ENCODE measurements at places on chromosomes 4 and X.

- no peak for DNase-seq
These were observed 78.6 kb downstream of the NAP1L3 start for GRCh38 chrX:93594780-93595179.

GRCh38 chr4:127698789-127699200, 31.4 kb upstream of the SLC25A31 start:
- no peak for DNase-seq

GRCh38 chr4:144090744-144091143, 49.8 kb downstream of the GYPA start:
- no peak for DNase-seq

GRCh38 chr4:101104312-101105052, 242.8 kb downstream of the PPP3CA start:
- no peak for DNase-seq

GRCh38 chrX:54921427-54922021, 900 bp downstream of the TRO start:
- no peak for DNase-seq

DNA sequence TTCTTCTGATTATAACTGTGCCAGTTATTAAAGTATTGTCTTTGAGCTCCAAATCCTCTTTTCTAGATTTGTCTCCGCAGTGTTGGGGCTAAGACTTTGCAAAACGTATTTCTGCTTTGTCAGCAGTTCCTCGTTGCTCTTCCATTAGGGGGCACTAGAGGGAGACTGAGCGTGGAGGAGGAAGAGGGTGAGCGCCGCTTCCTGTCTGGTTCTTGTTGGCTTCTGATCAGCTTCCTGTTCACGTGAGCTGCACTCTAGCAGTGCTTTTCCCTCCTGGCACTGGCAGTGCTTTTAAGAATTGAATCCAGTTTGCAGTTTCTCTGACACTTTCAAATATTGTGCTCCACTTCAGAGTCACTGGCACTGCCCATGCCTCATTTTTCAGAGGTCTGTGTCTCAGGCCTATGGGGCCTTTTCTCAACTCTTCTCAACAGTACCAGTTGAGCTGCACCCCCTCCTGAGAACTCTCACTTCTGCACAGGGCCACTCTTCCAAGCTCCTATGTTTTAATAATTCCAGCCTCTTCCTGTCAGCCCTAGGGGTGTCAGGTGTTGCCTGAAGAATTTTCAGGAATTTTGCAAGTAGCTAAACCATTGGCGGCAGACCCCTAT, 54.4 kb upstream of the LCORL start:
- DNase-seq: peak; percentile 60

GRCh38 chrX:29587107-29587506, 628.3 kb upstream of the MAGEB2 start:
- no peak for DNase-seq

DNA sequence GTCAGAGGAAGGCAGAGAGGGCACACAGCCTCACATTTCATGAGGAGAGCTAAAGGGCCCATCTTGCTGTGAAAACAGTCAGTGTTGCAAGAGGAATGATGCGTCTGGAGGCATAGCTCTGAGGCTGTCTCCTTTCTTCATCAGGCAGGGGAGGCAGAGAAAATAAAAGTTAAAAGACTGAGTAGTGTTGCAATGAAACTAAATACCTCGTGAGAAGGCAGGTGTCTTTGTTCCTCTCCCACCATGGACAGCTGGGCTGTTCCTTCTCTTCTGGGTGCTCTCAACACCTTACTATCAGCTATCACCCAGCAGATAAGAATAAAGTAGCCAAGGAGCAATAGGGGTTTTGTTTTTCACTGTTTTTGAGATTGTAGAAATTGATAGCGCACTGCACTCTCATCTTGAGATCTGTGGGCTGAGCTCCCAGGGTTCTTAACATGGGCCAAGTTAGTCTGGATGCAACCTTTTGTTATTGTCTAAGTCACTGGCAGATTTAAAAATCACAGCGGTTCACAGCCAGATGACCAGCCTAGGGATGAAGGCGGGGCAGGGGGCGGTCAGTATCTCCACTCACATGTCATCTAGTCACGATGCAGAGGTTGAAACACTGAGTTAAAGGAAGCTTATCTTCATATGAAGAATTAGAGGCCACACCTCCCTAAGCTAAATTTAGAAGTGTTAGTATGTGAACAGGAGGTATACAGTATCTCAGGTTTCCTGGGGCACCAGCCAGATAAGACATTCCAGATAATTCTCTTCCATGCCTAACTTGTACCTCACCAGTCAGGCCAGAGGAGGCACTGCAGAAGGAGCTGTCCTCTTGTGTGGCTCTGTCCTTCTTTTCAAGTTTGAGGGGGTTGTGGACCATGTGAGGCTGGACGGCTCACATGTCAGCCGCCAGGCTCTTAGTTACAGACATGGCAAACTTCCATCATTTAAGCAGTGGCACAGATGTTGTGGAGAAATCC, 36.9 kb downstream of the PARM1 start:
- DNase-seq: no peak

- DNase-seq: peak; percentile 21
These were observed 2.3 kb upstream of the METTL14 start for GRCh38 chr4:118682928-118683327.

GRCh38 chr4:86587381-86588140, 6.6 kb upstream of the PTPN13 start:
- no peak for DNase-seq

GRCh38 chr4:116668190-116668589, 417.2 kb downstream of the TRAM1L1 start:
- DNase-seq: no peak

DNA sequence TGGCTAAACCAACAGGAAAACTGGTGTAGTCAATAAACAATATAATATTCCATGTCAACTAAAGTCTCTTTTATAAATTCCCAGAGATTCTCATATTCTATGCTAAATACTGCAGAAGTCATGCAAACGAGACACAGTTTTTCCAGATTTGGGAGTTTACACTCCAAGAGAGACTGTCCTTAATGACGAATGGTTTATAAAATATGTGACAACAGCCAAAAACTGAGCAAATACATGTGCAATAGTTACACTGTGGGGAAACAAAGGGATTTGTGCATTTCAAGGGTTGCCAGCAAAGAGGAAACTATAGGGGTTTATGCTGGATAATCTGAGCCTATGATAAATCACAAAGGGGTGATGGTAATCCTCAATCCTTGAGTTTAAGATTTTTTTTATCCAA, 75.7 kb downstream of the GPC4 start:
- no peak for DNase-seq

Measured in GF-D8 (cell line).